ENCODE measurements at places on chromosomes 12 and 14. TPM values are rescaled to one million over a fixed set of nuclear protein-coding genes. Genes with fewer than 3 reads are reported as not detected.

- no peak for DNase-seq
Measured at GRCh38 chr14:25247609-25248008, 197.7 kb upstream of the STXBP6 start.

DNA sequence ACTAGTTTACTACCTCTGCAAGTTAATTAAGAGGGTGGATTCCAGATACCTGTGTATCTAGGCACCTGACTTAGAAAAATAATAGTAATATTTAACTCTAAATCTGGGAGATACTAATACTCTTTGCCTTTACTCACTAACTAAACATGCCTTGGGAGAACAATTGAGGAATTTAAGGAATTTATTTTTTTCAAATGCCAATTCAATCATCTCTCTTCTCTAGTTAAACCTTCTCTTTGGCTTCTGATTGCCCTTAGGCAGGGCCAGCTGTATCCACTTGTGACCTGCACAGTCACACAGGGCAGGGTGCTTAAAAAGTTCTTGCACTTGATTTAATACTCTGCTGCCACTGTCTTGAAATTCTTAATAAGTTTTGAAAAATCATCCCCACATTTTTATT, 142.4 kb downstream of the PLCZ1 start:
- no peak for DNase-seq

DNA sequence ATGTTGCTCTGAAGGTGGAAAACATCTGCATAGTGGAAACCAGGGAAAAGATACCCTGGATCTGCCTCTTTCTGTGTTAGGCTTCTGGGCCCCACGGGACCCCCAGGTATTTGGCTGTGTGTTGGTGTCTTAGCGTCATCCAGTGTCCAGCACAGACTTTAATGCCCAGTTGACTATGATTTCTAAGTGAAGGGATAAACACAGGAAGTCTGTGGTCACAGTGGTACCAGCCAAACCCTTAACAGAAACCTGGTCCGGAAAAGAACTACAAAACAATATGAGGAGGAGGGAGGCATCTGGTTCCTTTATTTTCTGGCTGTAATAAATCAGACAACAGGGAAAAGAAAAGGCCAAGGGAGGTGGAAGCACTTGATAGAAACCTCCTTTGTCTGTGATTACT, 56.4 kb downstream of the CMKLR1 start:
- DNase-seq: peak; percentile 17

DNA sequence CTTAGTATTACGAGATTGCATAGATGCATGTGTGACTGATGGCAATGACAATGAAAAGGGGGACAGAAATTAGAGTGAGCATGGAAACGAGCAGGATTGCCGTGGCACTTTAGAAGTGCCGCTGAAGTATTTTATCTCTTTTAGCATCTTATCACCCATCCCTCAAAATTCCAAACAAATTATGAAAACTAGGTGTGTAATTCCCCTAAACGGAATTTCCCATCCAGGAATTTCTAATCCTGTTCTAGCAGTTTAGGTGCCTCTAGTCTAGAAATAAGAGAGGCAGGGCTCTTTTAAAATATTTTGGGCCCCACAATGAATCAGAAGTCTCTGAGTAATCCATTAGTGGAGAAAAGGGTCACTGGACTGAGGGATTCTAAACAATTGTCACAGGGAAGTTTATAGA, 947 bp downstream of the TMEM52B start:
- DNase-seq: no peak

DNA sequence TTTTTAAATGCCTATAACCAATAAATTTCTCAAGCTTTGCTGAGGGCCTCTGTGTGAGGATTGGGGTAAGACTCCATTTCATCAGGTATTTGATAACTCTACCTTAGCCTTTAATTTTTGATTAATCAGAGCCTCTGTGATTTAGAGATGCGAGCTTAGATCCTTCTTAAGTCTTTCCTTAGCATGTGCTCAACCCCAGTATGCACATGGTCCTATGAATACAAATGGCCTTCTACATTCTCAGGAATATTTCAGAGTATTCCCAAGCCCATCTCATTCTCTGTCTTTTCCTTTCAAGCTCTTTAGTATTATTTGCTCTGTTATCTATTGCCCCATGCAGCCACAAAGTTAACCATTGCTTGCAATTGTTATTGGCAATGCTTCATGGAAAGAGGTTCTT, 1407.7 kb downstream of the LRFN5 start:
- DNase-seq: no peak

DNA sequence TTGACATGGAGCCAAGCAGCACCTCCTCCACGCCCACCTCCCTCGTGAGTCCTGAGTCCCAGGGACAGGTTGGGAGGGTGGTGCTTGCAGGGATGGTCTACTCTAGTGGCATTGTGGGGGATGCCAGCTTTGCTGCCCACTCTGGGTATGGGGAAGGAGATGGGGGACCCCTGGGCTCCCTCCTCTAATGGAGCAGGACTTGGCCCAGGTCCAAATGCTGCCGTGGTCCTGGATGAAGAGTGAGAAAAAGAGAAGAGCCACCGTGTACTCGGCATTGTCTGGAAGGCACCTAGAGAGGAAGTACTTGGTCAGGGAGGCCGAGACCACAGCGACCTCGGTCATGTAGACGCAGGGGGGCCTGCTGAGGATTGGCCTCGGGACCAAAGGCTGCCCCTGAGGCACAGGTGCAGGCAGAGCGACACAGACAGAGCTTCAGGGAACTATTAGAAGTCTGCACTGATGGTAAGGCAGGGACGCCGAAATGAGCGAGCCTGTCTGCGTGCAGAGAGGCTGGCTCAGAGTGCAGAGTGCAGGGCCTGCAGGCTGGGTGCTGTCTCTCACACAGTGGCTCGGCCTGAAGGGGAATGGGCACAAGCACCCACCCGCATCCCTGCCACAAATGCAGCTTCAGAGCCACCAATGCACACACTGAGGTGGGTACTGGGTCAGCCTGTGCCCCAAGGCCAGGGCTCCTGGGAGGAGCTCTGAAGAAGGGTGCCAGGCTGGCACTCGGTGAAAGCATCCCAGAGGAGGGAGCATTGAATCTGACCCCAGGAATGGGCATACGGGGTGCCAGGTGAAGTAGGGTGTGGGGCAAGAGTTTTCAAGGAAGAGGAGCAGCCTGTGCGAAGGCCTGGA, 17.4 kb downstream of the NGB start:
- no peak for DNase-seq

DNA sequence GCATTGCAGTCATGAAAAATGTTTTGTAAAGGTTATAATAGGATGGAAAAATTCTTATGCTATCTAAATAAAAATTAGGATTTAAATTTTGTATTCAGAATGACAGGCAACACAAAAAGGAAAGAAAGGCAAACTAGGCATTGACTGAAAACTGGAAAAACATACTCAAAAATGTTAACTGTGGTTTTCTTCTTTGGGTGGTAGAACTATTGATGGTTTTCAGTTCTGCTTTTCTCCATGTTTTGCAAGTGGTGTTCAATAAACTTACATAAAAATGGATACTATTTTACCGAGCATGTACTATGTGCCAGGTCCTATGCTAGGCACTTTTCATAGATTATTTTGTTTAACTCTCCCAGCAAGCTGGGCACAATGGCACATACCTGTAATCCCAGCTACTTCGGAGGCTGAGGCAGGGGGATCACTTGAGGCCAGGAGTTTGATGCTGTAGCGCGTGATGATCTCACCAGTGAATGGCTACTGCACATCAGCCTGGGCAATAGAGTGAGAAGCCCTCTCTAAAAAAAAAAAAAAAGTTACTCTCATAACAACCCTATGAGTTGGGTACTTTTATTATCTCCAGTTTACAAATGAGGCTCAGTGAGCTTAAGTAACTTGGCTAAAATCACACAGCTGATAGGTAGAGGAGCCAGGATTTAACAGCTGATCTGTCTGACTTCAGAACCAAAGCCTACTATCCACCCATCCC, 26.3 kb upstream of the TCP11L2 start:
- no peak for DNase-seq

- DNase-seq: peak; percentile 15
Measured at GRCh38 chr12:15044471-15044870, 71.6 kb downstream of the PDE6H start.

DNA sequence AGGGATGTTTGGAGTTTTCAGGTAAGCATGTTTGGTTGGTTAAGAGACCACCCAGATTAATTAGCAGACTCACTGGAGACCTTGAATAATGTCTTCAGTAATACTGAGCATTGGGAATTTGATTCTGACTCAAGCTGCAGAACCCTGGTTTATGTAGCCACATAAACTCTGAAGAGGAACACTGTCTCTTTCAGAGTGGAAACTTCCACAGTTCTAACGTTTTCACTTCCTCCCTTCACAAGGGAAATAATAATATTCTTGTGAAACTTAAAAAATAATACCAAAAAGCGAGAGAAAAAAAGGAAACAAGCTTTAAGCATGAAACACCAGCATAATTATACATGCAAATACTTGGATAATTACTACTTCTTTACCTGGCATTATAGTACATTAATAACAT, 40.0 kb upstream of the ST8SIA1 start:
- DNase-seq: no peak

GRCh38 chr14:23183158-23183470, 346 bp downstream of the SLC7A8 start:
- no peak for DNase-seq

GRCh38 chr12:89517720-89518119, 6.9 kb downstream of the GALNT4 start:
- no peak for DNase-seq

DNA sequence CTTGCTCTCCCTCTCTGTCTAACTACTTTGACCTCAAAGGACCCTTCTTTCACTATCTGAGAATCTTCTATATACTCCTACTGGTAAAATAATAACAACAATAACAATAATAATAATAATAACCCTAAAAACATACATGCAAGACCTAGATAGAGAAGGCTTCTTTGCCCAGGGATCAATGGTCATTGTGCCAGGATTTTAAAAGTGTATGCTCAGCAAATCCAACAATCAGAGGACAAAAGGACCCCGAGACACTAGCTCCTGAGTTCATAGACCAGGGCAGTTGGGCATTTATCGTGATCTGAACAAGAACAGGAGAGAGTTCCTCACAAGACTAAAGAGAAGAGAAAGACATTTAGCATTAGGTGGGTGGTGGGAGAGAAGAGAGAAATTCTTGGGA, 358.5 kb downstream of the DAD1 start:
- no peak for DNase-seq

- no peak for DNase-seq
Measured at GRCh38 chr12:122460641-122461040, 38.2 kb upstream of the CLIP1 start.

GRCh38 chr14:101584055-101584859, 23.0 kb downstream of the DIO3 start:
- no peak for DNase-seq

- DNase-seq: peak; percentile 26
Measured at GRCh38 chr12:51868821-51869495, 18.9 kb upstream of the ANKRD33 start.

DNA sequence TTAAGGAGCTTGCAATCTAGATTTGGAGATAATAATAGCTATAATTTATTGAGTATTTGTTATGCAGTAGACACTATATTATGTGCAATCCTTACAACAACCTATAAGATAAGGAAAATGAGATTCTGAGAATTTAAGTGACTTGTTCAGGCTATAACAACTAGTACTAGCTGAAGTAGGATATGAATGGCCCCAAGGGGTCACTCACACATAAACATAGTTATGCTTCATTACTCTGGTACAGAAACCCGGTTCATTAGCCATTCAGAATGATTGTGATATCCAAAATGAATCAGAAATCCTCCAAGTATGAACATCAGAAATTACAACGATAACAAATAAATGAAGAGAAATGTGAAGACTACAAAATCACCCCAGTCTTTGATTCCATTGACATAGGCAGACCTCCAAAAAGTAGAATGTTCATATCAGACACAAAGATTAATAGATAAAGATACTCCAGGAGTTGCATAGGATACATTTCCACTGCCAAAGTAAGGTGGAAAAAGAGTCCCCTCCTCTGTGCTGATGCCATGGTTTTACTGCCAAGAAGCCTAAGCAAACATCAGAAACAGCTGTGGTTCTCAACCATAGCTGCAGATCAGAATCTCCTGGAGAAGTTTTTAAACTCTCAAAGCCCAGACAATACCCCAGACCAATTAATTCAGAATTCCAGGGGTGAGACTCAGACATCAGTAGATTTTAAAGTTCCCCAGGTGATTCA, 8.6 kb upstream of the NID2 start:
- DNase-seq: no peak

DNA sequence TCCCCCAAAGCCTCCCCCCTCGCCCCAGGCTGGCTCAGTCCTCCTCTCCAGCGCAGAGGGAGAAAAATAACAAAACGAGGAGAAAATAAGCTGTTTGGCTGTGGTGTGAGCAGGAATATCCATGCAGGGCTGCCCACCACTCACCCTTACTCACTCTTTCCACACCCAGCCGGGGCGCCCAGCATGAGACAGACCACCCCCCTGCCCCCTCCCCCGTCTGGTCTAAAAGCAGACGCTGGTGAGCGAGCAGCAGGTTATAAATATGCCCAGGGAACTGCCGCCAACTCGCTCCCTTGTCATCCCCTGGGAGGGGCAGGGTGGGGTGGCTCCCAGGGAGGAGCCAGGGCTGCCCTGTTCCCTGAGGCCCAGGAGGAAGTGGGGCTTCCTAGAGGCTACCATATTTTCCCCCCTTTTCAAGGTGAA, 7.4 kb downstream of the WNT1 start:
- DNase-seq: no peak

DNA sequence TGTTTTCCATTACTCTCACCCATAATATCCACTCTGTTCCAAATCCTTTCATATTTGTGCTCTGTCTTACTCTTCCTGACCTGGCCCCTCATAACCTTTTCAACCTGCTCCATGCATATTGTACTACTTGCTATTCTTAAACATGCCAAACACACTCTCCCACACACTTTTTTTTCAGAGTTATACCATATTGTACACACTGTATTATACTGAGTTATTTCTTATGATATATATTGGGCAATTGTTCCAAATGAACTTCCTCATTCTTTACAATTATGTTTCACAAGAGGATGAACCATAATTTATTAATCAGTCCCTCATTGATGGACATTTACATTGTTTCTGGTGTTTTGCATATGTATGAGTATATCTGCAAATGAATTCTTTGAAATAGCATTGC, 18.5 kb downstream of the ATL1 start:
- no peak for DNase-seq

DNA sequence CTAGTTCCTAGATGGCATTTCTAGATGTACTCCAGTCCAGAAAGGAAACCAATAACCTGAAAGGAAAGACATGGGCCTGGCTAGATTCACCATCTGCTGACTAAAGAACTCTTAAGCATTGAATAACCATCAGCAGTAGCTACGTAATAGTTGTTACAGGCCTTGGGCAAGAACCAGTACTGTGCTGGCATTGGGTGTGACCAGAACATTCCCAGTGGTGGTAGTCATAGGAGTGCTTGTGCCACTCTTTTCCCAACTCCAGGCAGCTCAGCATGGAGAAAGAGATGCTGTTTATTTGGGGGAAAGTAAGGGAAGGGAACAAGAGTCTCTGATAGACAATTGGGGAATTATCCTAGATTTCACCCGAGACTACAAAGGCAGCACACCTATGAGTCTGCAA, 333.3 kb downstream of the SLC16A7 start:
- DNase-seq: no peak

Gene BIN2
- total RNA-seq: not detected

Gene BEGAIN
- total RNA-seq: 14.1 TPM

Gene NINJ2
- not detected for total RNA-seq

Gene LHX5
- 0.09 TPM for total RNA-seq

Gene WNT5B
- 58.7 TPM for total RNA-seq

Gene IL22
- not detected for total RNA-seq

Gene SYNDIG1L
- not detected for total RNA-seq

Gene PTPRQ
- total RNA-seq: not detected

Gene C12orf60
- 4.5 TPM for total RNA-seq

Gene ESPL1
- total RNA-seq: 29.0 TPM

Gene RDH16
- total RNA-seq: 0.11 TPM

Gene PPP4R4
- total RNA-seq: 17.6 TPM

Gene VDR
- 10.1 TPM for total RNA-seq

Gene FGF23
- total RNA-seq: not detected

Gene SERPINA1
- total RNA-seq: 26.1 TPM

Gene MYO1H
- not detected for total RNA-seq

Gene GPRC5D
- not detected for total RNA-seq

Measured in Daoy (cell line).